SW 1271 (cell line): ENCODE measurements at places on chromosomes 7 and 10.

DNA sequence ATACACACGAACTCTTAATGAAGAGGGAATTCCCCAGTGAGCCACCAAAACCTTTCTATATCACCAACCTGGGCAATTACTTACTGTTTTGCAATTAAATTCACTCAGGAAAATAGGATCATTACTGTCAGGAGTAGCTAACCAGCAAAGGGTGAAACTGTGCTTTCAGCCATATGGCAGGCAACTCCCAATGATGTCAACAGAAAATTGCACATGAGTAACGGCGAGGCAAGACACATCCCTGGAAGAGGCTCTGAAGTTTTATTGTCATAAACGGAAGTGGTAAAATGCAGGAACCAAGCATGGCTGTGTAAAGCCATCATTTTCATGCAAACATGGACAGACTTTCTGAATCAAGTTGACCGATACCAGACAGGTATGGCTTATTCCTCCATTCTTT is 548.9 kb upstream of the AUTS2 start:
- DNase-seq = no peak

DNA sequence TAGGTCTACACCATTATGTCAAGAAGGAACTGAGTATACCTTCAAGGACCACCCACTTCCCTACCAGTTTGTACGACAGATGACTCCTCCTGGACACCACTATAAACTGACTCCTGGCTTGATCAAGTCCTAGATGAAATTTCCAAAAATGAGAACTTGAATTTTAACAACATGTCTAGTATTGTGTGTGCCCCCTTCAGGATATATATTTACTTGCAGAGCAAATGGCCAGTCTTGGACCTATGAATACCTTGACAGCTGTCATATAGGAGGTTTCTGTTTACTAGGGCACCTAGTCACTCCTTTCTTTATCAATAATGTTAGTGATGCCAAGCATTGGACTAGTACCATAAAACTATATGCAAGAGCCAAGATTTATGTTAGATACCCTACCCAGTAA is 94.1 kb upstream of the TMEM26 start:
- no peak for DNase-seq

- DNase-seq = no peak
Measured at GRCh38 chr10:113368666-113369364, 184.0 kb upstream of the HABP2 start.

- DNase-seq = peak; percentile 9
Measured at GRCh38 chr10:125060826-125061556, 99.4 kb downstream of the CTBP2 start.

GRCh38 chr10:117509573-117509972 is 33.0 kb upstream of the EMX2 start:
- no peak for DNase-seq

GRCh38 chr10:56035489-56035888 is 325.6 kb downstream of the ZWINT start:
- no peak for DNase-seq

GRCh38 chr7:4807598-4808016 is 32.2 kb downstream of the AP5Z1 start:
- no peak for DNase-seq

GRCh38 chr10:56449770-56450169 is 88.7 kb upstream of the ZWINT start:
- DNase-seq = peak; percentile 34

GRCh38 chr7:133754708-133755107 is 372.4 kb upstream of the LRGUK start:
- no peak for DNase-seq

DNA sequence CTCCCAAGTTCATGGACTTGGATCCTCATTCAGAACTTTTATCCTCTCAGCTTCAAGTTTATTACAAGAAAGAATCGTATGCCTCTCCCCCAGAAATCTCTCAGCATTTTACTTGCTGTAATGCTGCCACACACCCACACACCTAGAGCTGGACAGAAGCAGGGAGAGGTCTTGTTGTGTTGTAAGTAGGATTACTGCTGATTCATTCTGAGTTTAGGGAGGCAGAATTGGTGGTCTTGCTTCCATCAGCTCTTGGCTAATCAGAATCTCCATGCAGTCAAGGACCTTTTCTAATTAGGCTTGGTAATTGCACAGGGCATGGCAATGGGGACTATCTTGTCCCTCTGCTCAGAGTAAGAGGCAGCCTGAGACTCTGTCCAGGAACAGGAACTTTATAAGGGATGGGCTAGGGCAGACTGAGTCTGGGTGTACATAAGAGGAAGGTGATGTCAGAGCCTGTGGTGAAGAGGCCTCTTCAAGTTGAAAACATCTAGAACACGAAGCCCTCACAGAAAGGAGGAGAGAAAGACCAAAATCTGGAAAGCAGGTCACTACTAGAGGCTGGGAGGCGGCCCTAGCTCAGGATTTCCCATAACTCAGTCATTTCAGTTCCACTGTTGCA is 7.0 kb upstream of the PTPRE start:
- DNase-seq = no peak

GRCh38 chr10:70657041-70657440 is 15.3 kb upstream of the ADAMTS14 start:
- DNase-seq = no peak

- DNase-seq = no peak
Measured at GRCh38 chr10:118870467-118871243, 115.9 kb upstream of the CACUL1 start.

DNA sequence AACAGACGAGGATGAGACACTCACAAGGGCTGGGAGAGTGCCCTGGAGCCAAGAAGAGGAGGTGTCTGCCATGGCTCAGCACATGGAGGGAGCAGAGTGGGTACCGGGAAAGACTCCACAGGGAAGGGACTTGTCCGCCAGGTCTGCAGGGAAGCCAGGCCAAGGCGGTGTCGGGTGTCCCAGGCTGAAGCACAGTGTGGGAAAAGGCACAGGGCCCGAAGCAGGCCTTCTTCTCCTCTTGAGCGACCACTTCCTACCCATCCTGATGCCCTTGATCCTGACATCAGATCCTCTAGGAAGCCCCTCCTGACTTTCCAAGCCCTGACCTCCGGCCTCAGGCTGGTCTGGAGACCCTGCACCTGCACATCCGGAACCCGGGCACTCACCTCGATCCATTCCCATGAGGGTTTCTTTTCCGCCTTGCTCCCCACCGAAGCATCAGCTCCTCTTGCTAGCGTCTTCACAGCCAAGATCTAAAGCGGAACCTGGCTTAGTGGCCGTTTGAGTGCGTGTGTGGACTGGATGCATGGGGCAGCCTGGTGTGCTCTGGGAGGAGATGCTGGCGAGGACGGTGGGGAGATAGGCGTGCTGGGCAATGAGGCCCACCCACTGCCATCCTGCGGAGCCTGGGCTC is 8.5 kb downstream of the CALML3 start:
- DNase-seq = no peak

DNA sequence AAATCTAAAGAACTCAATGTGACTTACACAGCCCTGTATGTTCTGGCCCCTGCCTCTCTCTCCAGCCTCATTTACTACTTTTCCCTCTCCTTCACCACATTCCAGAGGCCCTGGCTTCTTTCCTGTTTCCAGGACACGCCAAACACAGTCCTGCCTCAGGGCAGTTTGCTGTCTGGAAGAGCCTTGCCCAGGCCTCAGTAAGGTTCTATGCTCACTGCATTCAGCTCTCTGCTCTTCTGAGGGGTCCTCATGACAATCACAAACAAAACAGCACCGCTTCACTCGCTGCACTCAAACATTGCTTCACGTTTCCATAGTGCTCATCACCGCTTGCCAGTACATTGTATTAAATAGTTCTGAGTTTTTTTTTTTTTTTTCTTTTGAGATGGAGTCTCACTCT is 35.1 kb upstream of the GARS1 start:
- DNase-seq = no peak

- no peak for DNase-seq
Measured at GRCh38 chr10:114916653-114917052, 21.3 kb upstream of the TRUB1 start.

GRCh38 chr10:62233356-62234076 is 35.1 kb downstream of the RTKN2 start:
- DNase-seq = no peak
